ENCODE measurements at places on chromosomes 2 and 18.

DNA sequence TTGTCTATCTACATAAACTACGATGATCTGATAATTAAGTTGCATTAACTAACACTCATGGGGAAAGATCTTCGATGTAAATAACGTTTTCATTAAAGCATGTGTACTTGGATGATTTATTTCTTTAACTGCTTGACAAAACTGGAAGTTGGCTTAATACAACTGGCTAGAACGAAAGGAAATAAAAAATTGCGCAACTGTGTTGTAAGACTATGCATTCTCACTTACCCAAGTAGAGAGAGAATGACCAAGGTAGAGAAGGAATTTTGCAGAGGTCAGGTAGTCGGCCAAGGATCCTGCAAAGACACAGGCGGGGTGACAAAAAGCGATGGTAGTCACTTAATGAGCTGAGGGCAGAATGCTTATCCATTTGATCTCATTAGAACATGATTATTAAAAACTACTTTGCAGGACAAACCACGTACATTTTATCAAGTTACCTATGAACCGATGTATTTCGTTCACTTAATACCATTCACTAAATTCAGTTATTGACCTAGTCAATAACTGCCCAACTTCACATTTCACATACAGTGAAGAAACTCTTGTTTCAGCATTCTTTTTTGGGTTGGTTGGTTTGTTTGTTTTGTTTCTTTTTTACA, 900 bp downstream of the SLC40A1 start:
- DNase-seq, result peak; percentile 91

GRCh38 chr2:38095996-38096861, 20.3 kb upstream of the CYP1B1 start:
- no peak for DNase-seq

DNA sequence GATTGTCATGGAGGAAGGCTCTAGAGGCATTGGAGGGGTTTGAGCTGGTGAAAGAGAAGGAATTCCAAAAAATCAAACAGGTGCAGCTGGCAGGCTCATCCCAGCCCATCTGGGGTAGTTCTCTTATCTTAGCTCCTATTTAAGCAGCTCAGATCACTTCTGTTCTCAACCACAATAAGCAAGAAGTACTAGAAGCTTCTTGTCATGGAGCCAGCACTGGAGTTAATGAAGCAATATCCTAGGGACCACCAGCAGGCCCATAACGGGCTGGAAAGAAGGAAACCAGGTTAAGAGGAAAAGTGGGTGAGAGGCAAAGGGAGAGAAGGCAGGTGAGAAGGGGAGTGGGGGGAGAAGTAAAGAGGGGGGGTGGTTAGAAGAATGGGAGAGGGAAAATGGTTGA, 100.7 kb upstream of the ZFP36L2 start:
- no peak for DNase-seq

DNA sequence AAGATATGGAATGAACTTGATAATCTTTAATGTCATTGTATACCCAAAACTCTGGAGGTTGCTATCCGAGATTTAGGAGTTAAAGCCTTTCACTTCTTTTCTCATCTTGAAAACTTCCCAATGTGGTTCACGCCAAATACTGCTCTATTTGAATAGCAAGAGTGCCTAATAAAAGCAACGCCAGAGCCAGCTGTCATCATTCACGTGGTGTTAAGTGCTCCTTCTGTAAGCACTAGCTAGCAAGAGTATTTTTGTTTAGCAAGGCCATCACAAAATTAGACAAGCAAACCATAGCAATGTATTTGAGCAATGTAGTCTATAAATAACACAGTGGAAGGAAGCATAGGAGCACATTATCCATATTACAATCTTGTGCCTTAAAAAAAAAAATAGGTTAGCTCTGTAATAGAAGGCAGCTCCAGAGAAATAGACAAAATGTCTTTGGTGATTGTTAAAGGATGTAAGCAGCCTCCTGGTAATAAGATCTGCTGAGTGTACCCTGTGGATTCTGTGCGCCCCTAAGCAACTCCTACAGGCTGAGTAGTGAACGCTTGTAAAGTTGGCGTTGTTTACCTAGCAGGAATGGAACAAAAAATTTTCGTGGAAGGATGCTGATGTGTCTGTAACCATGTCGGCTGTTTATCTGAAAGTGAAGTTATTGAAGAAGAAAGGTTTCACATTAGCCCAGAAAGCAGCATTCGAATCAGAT, 518.0 kb downstream of the CNTNAP5 start:
- DNase-seq, result no peak

DNA sequence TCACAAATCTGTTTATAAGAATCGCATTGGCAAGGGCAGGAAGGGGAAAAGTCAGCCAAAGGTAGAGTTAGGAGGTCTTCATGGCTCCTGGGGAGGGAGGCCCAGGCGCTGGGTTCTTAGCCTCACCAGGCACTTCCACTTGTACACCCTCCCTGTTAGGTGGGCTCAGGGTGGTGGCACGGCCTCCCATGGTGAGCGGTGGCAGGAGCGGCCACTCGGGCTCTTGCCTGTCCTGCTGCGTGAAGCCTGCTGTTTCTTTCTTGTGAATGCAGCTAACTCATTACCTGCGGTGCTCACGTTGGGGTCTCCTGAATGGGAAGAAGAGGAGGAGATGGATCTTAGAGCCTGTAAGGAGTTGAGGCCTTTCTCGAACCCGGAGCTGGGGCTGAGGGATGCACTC, 40.8 kb downstream of the TOGARAM2 start:
- no peak for DNase-seq

DNA sequence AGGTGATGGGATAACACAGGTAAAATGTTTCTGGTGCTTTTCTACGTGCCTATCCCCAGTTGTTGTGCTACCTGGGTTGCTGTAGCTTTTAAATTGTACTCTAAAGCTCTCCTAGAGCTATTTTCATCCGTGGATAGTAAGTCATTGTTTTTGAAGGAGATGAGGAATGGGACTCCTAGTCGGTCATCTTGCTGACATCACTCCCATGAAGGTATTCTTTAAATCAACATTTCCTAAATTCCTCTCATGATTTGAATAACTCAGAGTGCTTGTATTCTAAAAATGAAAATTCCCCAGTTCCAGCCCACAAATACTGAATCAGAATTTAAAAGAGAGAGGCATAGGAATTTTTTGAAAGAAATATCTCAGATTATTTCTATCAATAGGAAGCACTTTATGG, 44.3 kb downstream of the CCDC148 start:
- no peak for DNase-seq

Measured in AML-193 (cell line).